ENCODE measurements at places on chromosomes 2 and 18.
A peak's percentile ranks its signal among the peaks of the same experiment; 100 is the strongest.

DNA sequence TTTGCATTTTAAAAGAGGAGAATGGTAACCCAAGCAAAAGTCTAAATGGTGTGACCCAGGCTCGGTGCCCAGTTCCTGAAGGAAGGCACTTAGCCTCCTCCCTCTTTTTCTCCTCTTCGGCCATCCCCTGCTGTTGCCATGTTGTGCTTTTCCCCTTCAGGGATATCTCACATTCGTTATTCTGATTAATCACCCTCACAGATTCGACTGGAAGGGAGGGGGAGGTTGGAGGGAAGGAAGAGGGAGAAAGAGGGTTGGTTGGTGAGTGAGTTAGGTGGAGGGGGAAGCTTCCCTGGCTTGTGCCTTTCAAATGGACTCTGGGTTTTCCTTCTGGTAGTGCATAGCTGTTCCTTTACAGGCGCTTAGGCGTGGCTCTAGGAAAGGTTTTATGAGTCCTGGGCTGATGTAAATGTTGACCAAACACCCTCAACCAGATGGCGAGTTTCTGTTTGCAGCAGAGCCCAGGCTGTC is 39.0 kb upstream of the LYPD6B start:
- no peak for DNase-seq

DNA sequence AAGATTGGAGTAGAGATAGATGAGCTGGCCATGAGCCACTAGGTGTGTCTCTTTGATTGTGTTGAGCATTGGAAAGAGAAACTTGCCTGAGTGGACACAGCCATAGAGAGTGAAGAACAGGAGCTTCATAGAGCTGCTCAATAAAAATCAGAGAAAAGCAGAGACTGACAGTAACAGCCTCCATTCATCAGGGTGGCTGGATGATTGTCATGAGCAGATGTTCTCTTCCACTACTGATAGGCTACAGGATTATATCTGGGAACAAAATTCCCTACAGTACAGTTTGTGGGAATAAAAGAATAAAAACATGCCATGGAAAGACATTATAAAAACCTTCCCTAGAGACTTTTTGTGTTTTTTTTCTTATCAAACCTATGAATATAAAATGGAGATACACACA is 404.8 kb upstream of the ACVR2A start:
- DNase-seq, result no peak

GRCh38 chr2:180124273-180125139 is 117.4 kb upstream of the CWC22 start:
- DNase-seq, result peak; percentile 68

- DNase-seq, result no peak
Measured at GRCh38 chr2:29113891-29114321, 1.3 kb upstream of the CLIP4 start.

DNA sequence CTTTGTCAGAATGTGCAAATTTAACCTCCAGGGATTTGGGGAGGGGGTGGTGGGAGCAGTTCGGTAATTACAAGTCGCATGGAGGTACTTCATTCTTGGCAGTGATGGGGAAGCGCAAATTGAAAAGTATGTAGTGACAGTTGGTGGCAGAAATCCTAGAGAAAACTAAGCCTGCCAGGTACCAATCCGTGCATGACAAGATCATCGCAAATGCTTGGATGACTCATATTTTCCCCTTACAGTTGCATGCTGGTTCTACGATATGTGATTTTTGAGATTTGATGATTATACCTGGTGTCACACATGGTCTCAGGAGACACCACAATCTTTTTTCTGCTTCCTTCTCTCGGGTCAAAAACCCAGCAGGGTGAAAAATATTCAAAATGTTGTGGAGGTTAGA is 479.7 kb upstream of the ID2 start:
- no peak for DNase-seq

DNA sequence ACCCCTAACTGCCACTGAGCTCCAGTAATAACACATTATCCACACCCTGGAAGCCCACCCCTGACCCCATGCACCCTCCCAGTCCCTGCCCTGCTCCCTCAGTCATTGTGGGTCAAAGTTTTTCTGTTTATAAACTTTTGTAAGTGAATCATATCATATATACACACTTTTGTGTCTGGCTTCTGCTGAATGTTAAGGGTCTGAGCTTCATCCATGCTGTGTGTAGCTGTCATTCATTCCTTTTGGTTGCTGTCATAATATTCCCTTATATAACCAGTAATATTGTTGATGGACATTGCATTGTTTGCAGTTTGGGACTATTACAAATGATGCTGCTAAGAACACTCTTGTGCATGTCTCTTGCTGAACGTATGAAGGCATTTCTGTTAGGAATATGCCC is 14.5 kb downstream of the CNNM4 start:
- DNase-seq, result no peak

GRCh38 chr2:31129375-31130171 is 8.7 kb downstream of the GALNT14 start:
- peak; percentile 58 for DNase-seq

DNA sequence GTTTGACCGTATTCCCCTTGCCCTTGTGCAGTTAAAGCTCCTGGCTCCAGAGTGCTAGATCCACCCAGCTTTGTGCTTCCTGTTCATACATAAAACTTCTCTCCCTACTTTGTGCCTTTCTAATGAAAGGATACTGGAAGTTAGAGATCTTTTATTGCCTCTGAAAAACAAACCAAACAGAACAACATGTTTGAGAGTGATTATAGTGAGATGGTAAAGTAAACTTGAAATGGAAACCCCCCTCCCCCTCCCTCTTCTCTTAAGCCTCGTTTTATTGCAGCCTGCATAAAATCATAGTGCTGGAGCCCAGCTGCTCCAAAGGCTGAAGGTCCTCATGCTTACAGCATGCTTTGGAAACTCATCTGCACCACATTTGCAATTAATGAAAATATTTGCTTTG is 125.1 kb downstream of the TANC1 start:
- DNase-seq, result peak; percentile 32

- no peak for DNase-seq
Measured at GRCh38 chr2:16655445-16655837, 10.2 kb downstream of the CYRIA start.

DNA sequence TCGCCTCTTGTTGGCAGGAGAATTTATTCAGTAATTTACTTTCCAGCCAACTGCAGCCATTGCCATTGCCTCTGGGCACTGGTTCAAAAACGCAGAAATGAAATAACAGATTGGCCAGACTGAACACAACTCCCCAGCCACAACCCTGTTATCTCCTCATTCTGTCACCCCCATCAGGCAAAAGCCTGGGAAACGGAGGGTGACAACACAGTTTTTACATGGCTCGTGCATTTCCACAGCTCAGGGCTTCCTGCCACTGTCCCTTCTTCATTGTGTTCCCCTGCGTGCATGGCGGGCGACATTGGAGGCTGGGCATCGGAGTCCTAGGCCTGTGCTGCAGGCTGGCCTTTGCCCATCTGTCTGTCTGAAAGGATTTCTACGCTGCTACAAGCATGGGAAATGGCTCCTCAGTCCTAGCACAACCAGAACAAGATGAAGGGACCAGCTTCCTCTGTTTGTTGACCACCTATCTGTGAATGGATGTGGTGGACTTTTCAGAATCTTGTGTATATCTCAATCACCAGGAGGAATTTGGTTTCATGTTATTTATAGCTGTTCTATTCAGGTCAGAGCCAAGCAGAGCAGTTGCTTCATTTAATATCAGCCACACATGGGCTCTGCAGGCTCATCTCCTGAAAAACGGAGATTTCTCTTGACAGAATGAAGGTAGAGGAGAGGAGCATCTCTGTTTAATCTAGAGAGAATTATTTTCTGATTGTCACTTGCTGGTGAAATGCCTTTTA is 107.0 kb downstream of the MGAT5 start:
- DNase-seq, result peak; percentile 25

DNA sequence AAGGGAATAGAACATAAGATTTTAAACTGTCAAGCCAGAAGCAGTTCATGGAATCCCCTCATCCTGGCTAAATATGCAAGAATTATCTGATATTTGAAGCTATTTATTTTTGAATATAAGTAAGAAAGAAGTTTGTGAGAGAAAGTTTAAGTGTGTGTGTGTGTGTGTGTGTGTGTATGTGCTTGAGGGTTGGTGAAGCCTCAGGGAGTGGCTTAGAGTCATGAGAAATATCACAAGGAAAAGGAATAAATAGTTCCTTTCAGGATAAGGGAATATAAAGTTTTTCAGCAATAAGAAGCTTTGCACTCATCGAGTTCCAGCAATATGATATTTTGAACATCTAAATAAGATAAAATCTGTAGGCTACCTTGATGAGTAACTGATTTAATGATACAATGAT is 359.6 kb downstream of the MEIS1 start:
- DNase-seq, result no peak

DNA sequence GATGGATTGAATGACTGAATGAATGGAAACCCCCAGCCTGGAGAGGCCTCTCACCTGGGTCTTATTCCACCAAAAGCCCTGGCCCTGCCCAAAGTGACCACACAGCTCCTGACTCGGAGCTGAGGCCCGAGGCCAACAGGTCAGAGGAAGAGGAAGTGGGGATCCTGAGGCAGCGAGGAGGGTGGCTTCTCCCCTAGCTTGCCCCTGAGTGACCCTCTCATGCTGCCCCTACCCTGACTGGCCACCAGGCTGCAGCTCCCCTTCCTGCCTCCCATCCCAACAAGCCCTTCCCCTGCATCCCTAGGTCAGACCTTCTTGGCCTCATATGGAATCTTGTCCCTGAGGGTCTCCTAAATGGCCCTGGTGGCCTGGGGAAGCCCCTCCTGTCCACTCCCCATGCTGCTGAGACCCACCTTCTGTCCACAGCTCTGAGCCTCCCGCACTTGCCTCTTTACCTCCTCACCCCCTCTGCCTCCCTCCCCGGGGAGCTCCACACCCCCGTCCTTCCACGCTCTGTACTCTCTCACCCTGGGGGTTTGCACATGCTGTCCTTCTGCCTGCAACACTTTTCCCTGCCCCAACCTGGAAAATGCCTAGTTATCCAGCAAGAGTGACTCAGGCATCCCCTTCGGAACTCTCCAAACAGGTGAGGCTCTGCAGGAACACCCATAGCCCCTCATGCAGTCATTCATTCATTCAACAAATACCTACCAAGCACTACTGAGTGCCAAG is 134.8 kb upstream of the HDAC4 start:
- DNase-seq, result no peak

- no peak for DNase-seq
Measured at GRCh38 chr2:190769258-190769657, 111.4 kb upstream of the GLS start.

DNA sequence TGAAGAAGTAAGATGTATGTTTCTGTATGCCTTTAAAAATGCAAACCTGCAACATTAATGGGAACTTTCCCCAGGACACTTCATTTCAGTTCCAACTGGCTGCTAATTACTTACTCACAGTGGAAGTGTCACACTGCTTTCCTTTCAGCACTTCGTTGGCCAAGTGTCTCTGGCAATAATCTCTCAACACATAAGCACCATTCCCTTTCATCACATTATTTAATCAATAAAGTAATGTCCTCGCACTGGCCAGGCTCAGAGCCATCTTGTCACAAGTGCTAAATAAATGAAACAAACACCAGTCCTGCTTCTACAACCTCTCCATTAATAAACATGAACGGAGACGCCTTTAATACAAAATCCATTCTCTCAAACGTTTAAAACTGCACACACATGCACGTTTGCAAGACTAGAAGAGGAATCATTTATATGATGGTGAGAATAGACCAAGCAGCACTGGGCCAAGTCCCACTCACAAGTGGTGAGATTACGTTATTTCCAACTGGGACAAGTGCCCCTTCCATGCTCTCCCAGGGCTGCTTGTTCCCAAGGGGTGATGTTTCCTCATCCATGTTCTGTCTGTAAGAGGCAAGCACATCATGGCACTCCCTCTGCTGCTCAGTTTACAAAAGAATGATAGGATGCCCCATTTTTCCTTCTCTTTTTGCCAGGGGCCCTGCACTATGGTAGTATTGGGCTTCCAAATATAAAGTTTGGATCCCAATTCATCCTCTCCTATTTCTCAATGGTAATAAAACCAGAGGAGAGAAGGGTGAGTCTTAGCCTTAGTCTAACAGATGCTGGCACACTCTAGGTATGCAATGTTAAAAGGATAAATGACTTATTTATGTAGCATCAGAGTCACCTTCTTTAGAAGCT is 56.8 kb upstream of the ETAA1 start:
- DNase-seq, result no peak

DNA sequence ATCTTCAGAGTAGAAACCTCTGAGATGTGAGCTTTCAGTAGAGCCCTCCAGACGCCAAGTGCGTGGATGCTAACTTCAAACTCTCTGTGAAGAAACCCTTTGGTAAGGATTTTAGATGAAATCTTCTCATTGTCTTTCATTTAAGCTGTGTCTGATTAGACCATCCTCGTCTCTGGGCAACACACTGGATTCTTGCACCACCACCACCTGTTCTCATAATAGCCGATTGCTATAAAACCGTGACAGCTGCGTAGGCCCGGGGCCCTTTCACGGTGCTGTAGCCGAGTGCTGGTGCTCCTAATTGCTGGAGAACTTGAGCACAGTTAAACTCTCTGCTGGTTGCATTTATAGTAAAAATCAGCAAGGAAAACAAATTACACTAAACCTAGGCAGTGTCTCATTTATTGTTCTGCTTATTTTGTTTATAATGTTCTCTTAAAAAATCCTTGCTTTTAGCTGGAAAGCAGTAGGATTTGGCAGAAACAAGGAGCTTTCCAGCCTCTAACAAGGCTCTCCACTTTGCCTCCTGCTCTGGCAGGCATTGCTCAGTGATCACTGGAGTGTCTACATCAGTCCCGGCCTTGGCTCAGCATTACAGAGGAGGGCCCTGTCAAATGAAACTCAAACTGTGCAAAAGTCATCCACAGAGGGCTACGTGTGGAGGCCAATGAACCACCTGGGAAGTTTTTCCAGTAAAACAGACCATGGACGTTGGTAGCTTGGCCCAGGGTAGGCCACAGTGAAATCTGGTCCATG is 40.9 kb upstream of the MBP start:
- DNase-seq, result no peak

DNA sequence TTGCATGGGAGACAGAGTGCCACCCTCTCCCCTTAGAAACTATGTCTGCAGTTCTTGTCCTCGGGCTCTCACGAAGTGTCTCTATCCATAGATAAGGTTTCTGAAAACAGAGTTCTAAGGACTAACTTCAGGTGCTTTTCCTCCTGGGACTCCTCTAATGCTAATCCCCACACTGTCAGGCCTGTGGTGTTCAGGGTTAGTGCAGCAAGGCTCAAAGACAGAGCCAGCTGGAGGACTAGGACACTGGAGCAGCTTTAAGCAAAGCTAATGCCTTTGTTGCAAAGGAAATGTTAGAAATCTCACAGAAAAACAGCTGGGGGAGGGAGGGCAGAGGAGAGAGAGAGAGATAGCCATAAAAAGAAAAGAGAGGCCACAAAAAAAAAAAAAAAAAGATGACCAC is 824.0 kb upstream of the FSHR start:
- no peak for DNase-seq

Measured in retina (tissue), 1 donor.